ENCODE measurements at places on chromosomes 3 and 15.

DNA sequence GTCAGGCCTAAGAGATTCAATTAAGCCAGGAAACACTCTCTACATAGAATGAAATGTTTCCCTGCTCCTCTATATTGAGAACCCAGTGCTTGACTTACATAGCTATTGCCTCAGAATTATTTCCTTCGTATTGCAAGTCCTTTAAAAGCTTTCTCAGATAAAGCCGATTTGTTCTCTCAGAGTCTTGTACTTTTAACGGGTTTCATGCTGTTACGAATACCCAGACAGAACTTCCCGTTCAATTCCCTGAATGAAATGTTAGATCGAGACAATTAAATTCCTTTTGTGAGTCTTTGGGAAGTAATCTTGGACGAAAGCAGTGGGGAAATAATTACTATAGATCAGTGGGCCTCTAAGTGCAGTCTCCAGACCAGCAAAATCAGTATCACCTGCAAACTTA is 102.8 kb upstream of the CHL1 start:
- DNase-seq = no peak

DNA sequence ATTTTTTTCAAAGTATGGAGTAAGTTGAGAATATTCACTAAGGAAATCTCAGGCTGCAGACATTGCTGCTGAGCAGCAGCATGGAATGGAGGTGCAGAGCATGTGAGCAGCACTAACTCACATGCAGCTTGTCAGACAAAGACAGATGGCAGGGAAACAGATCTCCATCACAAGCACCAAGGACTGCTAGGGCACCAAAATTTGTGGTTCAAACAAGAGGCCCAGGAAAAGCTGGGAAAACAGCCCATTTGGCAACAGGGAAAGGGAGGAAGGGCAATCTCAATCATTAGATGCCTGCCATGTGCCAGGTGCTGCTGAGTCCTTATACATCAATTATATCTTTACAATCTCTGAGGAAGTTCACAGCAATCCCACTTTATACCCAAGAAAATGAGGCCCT is 47.2 kb upstream of the EIF1B start:
- no peak for DNase-seq

- DNase-seq = no peak
These were observed 18.8 kb downstream of the EPHB3 start for GRCh38 chr3:184580376-184580775.

GRCh38 chr15:78456426-78456825 is 18.4 kb downstream of the IREB2 start:
- no peak for DNase-seq

GRCh38 chr15:65033659-65034269 is 4.3 kb upstream of the MTFMT start:
- DNase-seq = no peak

DNA sequence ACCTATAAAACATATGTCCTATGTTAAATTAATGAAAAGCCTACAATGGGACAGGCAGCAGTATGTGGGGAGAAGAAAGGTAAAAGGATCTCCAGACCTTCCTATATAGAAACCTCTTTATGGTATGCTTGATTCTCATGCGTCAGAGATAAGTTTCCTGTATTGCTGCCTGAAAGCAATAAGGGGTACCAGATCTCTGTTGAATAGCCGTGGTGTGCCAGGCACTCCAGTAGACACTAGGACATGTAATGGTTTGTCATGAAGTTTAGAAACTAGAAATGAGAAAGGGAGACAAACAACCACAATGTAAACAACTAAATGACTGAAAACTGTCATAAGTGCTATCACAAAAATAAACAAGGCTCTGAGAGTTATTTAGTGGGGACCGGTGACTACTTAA is 168.1 kb downstream of the EFHB start:
- DNase-seq = no peak

DNA sequence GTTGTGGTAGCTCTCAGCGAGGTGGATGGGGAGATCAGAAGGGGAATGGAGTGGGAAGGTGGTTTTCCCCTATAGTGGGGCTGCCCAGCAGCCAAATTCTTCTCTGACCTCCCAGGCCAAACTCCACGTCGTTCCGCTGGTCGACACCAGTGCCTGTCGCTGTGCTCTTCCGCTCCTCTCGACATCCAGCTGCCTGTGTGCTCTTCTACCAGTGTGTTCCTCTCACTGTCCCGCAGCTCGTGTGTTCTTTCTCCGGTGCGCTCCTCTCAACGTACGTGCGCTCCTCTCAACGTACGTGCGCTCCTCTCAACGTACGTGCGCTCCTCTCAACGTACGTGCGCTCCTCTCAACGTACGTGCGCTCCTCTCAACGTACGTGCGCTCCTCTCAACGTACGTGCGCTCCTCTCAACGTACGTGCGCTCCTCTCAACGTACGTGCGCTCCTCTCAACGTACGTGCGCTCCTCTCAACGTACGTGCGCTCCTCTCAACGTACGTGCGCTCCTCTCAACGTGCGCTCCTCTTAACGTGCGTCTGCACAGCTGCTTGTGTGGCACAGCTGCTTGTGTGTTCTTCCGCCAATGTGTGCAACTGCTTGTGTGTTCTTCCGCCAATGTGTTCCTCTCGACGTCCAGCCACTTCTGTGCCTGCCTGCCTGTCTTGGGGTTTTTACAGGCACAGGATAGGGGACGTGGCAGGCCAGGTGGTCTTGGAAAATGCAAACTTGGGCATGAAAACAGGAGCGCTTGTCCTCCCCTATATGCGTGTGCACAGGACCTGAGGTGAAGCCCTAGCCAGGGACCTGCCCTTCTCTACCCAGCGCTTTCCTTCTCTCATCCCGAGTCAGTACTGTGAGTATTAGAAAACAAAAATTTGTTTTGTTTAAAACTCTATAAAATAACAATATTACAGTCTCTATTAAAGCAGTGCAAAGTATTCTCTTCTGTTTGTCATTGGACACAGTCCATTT is 991.1 kb downstream of the GBE1 start:
- no peak for DNase-seq

DNA sequence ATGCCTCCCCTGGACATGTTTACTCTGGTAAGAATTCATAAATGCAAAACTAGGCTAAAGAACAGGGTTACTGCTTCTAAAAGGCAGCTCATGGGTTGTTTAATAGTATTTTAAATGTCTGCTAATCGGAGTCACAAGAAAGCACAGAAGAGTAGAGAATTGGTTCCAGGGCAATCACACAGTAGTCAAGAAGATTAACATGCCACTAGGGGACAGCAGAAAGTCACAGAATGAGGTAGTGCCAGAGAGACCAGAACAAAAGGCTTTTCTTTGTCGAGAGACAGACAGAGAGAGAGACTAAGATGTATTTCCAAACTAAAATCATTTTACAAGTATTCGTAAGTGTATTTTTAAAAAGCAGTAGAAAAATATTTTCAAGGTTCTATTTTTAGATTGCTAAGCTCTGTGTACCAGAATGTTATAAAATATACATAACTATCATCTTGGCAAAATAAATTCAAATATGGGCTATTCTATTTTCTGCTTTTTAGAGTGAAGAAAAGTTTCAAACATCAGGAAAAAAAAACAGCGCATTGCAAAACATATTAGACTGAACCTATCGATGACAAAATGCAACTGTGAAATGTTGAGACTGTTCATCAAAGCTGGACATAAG is 78.3 kb upstream of the CDIN1 start:
- DNase-seq = no peak

DNA sequence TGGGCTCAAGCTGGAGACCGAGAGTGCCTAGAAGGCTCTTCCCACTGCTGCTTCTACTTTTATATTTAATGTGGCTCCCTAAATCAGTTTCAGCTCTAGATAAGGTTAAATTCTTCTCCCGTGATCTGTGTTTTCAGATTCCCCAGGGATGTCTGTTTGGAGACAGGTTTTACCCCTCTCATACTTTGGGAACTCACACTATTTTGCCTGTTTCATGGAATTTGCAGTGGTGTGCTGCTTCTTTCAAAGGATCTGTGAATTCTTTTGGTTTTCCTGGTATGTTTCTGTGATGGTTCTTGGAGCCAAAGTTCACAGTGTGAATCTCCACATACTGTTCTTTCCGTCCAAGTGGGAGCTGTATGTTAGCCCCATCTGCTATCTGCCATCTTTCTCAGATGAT is 238.3 kb upstream of the SLITRK3 start:
- no peak for DNase-seq

GRCh38 chr3:4532535-4533112 is 39.5 kb downstream of the ITPR1 start:
- DNase-seq = no peak

DNA sequence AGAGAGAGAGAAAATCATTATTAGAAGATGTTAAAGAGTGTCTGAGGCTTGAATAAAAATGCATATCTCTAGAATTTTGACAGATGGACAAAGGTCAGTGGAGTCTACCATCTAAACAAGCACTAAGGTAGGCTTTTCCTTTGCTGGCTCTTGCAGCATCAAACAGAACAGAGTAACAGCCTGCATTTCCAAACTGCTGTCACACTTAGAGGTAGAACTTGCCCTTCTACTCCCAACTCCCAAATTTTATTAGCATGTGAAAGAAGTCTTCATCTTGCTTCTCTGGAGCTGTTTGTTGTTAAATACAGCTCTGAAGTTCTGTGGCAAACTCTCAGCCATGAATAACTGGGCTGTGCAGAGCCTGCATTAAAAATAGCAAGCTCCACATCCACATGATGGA is 4.1 kb upstream of the MB21D2 start:
- no peak for DNase-seq

DNA sequence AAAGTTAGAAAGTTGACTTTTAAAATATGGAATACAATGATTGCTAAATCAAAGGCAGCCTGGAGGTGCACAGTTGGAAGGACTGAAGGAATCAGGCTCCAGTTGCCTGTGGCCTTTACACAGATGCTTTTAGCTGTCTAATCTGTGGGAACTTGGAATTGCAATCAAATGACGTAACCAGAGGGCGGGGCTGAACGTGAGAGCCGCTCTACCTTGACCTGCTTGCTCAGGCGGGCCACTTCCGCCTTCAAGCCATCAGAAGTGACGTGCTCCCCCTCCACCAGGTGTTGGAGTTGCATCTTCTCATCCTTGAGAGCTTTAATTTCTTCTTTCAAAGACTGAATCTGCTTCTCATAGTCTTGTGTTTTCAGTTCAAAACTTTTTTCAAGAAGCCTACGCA is 37.7 kb upstream of the GNB5 start:
- peak; percentile 20 for DNase-seq

DNA sequence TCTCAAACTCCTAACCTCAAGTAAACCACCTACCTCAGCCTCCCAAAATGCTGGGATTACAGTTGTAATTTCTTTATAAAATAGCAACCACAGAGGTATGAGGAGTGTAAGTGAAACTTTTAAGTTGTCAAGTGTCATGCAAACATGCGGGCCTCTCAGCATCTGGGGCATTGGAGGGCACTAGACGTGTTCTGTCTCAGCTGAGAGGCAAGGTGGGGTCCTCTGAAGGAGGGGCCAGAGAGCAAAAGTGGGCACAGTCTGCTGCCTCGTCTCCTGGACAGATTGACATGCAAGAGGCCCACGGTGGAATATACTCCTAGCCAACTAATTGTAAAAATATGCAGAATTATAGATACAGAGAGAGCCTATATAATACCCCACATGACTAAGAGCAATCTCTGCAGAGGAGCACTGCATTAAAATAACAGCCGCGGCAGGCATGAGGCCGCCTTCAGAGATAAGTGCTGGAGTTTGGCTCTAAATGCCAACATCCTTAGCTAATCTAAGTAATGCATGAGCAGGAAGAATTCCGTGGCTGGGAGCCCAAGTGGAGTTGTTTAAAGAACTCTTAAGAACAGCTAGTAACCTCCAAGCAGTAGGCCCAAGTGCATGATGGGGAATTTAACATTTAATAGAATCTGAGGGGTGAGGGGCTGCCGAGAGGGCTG is 87.8 kb upstream of the RNU6-1 start:
- no peak for DNase-seq

GRCh38 chr3:174792864-174793263 is 66.3 kb upstream of the NAALADL2 start:
- DNase-seq = no peak

GRCh38 chr15:80823120-80823519 is 44.0 kb downstream of the CEMIP start:
- no peak for DNase-seq

- DNase-seq = no peak
These were observed 58.1 kb downstream of the ABHD2 start for GRCh38 chr15:89146366-89146765.

- DNase-seq = no peak
These were observed 106.5 kb upstream of the SLC4A7 start for GRCh38 chr3:27590437-27591298.

DNA sequence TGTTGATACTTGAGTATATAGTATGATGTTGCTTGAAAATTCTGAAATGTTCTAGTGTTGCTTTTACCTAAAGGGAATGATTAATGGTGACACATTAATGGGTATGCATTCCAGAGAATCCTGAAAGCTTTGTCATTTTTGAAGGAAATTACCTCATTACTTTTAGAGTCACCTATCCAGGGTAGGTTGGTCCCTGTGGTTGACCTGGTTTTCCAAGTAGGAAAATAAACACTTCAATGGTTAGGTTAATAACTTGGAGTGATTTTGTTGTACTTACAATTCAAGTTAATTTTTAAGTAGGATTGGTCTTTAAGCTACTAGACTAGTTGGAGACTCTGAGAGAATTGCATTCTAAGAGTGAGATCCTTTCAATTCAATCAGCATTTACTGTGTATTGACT is 31.0 kb downstream of the MITF start:
- no peak for DNase-seq

GRCh38 chr3:139052802-139053600 is 8.3 kb upstream of the PRR23C start:
- no peak for DNase-seq

GRCh38 chr3:56806407-56806806 is 4.7 kb upstream of the ARHGEF3 start:
- no peak for DNase-seq

DNA sequence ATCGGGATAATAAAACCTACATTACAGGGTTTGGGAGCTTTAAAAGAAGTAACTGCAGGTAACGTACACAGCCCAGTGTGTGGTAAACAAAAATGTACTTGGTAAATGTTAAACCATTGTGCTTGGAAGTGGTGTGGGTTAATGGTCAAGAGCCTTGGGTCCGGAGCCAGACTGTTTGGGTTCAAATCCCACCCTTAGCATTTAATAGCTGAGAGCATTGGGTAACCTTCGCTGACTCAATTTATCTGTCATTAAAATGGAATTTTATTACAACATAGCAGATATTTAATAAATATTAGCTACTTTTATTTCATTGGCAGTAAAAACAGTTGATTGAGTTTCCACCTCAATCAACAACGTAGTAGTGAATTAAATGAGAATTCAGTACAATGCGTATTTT is 1.5 kb downstream of the FSTL1 start:
- no peak for DNase-seq

All from esophagus squamous epithelium (tissue), 5 donors.